ENCODE measurements at places on chromosomes 12 and 14.

DNA sequence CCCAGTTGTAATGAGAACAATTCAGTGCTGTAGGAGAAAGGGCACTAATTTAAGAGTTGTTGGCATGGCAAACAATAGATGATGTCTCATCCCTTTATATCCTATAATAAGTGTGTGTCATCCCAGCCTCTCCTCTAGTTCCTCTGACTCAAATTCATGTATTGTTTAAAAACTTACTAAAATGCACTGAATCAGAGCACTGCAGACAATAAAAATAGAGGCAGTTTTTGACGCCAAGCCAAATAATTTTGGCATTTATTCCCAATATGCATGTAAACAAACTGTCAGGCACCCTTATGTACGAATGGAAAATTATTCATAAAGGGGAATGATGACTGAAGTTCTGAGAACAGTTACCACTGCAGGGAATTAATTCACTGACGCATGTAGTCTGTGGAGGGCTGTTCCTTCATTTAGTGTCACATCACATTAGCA lies 57.9 kb upstream of the TMX1 start:
- no peak for DNase-seq

DNA sequence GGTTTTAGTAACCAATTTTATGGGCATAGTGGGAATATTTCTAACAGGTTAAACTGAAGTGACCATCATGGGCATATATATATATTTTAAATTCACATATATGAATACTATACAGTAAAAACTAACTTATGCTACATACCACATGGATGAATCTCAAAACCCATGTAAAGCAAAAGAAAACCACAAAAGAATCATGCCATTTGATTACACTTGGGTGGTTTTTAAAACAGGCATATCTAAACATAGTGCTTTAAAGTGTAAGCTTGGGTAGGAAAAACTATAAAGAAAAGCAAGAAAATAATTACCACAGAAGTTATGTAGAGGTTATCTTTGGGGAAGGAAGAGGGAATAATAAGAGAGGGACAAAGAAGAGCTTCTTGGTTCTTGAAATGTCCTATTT lies 326.1 kb downstream of the NAV3 start:
- DNase-seq: no peak

DNA sequence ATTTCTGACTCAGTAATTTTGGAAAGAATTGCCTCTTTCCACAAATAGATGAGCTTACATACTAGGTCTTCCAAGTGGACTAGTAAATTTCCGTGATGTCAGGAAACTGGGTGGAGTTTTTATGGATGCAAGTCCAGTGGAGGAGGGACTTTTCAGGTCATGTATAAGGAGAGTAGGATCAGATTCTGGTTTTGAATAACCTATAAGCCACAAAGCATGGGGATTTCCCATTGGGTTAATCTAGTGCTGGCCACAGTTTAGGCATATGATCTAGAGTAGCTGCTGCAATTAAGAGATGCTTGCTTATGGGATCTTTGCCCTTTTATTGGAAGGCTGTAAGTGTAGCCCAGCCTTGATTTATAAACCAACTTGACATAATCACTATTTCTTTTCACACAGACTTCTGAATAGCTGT lies 33.8 kb downstream of the STK38L start:
- DNase-seq: no peak

DNA sequence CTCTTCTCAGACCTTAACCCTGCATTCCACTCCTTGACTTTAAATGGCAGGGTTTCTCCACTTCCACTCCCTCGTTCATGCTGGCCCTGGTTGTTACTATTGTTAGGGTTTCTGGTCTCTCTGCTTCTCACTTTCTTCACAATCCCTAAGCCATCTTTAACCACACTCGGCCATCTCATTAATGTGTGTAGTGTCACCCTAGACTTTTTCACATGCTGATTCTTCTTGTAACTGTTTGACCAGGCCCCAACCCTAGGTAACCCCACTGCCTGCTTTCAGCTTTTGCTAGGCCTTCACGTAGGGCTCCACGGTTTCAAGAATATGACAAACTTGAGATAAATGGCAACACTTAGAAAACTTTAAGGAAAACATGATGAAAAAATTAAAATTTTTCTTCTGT lies 195.1 kb downstream of the IPO8 start:
- no peak for DNase-seq

DNA sequence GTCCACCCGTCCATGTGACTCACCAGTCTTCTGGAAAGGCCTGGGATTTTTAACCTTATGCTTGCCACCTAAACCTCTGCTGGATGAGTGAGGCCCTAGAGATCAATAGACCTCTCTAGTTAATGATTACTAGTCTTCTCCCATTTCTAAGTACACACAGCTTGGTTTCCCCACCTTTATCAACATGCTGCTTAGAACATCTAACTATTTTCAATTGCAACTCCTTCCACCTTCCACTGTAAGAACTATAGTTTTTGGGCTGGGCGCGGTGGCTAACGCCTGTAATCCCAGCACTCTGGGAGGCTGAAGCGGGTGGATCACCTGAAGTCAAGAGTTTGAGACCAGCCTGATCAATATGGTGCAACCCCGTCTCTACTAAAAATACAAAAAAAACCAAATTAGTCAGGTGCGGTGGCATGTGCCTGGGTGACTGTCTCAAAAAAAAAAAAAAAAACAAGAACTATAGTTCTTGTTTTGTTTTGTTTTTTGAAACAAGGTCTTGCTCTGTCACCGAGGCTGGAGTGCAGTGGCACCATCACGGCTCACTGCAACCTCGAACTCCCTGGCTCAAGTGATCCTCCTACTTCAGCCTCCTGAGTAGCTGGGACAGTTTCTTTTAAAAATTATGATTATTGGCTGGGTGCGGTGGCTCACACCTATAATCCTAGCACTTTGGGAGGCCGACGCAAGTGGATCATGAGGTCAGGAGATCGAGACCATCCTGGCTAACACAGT lies 18.7 kb upstream of the MDM2 start:
- no peak for DNase-seq

GRCh38 chr12:131684015-131684725 lies 26.7 kb upstream of the SFSWAP start:
- DNase-seq: no peak

GRCh38 chr12:15393037-15393436 lies 70.7 kb downstream of the PTPRO start:
- no peak for DNase-seq

DNA sequence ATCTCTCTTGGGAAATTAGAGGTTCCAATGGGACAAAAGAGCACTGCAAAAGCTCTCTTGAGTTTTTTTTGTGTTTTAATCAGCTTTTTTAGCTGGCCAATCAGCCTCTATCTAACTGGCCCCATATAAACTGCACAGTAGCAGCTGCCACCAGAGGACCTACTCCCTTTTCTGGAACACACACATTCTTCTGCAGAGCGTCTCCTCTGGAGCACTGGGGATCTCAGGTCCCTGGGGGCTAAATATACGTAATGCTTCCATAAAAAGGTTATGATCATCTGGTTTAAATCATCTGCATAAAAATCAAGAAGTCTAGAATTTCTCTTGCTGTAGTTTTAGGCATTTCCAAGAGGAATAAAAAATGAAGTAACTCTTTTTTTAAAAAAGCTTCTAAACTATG lies 32.3 kb downstream of the TSPAN8 start:
- DNase-seq: no peak
